ENCODE measurements at places on chromosomes 2 and 18. TPM values are rescaled to one million over a fixed set of nuclear protein-coding genes. Genes with fewer than 3 reads are reported as not detected.

UGT1A3 gene
- not detected for total RNA-seq

GAL3ST2 gene
- not detected for total RNA-seq

LIMS3 gene
- 0.42 TPM for total RNA-seq

CHN1 gene
- total RNA-seq, result 34.4 TPM

PKP4 gene
- total RNA-seq, result 31.8 TPM

RMDN2 gene
- 7.4 TPM for total RNA-seq

Data from Daoy (cell line).